CD8-positive, alpha-beta memory T cell (primary cell): ENCODE measurements at places on chromosomes 5 and 9.

- DNase-seq: no peak
These were observed 186.3 kb downstream of the NFIB start for GRCh38 chr9:14127656-14128055.

GRCh38 chr9:109320742-109321448 is at the start of gene EPB41L4B:
Gene EPB41L4B, minus strand, starts transcription at chr9:109321059. Its CDS starts 613 bp downstream, at chr9:109320446.
- DNase-seq: peak; percentile 57

GRCh38 chr5:94613583-94613982 is 4.8 kb downstream of the KIAA0825 start:
- no peak for DNase-seq

DNA sequence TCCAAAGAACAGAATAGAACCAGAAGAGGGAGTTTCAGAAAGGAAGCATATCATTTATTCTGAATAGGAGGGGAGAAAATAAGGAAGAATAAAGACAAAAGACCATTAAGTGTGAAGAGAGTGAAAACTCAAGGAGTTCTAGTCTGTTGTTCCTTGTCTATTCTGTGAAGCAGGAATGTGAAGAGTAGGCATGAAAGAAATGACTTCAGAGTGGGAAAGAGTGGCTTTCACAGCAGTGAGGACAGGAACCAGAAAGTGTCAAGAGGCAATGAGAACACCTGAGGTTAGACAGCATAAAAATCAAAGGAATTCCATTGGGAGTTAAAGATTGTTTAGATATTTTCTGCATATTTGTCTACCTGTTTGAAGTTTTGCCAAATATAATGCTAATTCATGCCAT is 768.8 kb upstream of the GRAMD2B start:
- no peak for DNase-seq

DNA sequence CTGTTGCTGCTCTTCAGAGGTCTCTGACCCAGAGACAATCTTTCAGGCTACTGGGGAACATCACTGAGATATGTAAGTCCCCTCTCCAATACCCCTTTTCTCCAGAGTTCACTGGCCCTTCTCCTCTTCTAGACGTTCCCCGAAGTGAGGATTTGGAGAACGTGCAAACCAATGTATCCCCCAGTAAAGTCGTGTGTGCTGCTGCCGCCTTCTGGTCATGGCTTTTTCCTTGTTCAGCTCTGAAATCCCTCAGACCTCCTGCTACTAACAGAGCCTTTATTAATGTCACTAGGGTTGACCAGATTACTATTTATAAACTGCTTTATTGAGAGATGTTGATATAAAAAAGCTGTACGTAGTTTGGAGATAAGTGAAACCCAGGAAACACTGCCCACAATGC is 1028.6 kb downstream of the CDH9 start:
- DNase-seq: no peak

GRCh38 chr9:97744710-97745708 is 47.9 kb upstream of the XPA start:
- no peak for DNase-seq

DNA sequence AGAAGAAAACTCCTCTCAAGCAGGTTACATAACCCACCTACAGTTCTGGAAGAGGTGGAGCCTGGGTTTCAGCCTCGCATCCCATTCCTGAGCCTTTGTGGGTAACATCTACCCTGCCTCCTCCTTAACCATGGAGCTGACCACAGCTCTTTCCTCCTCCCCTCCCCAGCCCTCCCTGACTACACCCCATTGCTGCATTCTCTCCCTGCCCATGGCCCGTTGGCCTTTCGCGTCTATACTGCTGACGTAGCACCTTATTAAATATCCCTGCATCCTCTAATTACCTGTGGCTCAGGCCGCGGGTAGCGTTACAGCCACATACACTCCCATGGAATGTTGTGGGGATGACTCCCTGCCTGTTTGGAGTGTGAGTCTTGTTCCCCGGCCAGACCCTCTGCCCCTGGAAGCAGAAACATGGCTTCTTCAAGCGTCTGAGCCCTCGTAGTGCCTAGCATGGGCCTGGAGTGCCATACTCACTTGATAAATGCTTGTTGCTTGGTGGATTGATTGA is 72.8 kb downstream of the WWC1 start:
- no peak for DNase-seq
